ENCODE measurements at places on chromosomes 5 and 9. TPM values are rescaled to one million over a fixed set of nuclear protein-coding genes. Genes with fewer than 3 reads are reported as not detected.

GRCh38 chr9:36772449-36773403, 200.0 kb downstream of the MELK start:
- no peak overlapping the region for H3K4me3 ChIP-seq
- no peaks in the 10 kb centered on the region for H3K27me3 ChIP-seq
- no peaks in the 10 kb centered on the region for H3K36me3 ChIP-seq
- no peak overlapping the region for H3K27ac ChIP-seq
- DNase-seq: no peak

DNA sequence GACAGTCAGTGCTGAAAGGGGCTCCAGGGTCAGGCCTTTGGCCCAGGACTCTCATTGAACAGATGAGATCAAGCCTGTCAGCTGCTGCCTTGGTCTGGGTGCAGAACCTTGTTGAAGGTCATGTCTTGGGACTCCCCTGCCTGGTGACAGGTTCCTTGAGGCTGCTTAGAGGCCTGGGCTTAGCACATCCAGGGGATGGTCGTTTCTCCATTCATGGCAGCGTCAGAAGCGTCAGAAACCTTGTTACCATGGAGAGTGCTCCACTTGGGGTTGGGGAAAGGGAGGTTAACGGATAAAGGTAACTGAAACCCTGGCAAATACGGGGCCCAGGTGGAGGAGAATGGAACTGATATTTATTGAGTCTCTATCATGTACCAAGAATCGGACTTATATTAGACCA, 8.8 kb downstream of the ARPC5L start:
- peak overlapping the region; percentile 85 for H3K27ac ChIP-seq
- H3K36me3 ChIP-seq: peaks cover 11% of the 10 kb centered on the region
- H3K4me1 ChIP-seq: peaks cover 7% of the 10 kb centered on the region
- peak overlapping the region; percentile 92 for H3K4me3 ChIP-seq

DNA sequence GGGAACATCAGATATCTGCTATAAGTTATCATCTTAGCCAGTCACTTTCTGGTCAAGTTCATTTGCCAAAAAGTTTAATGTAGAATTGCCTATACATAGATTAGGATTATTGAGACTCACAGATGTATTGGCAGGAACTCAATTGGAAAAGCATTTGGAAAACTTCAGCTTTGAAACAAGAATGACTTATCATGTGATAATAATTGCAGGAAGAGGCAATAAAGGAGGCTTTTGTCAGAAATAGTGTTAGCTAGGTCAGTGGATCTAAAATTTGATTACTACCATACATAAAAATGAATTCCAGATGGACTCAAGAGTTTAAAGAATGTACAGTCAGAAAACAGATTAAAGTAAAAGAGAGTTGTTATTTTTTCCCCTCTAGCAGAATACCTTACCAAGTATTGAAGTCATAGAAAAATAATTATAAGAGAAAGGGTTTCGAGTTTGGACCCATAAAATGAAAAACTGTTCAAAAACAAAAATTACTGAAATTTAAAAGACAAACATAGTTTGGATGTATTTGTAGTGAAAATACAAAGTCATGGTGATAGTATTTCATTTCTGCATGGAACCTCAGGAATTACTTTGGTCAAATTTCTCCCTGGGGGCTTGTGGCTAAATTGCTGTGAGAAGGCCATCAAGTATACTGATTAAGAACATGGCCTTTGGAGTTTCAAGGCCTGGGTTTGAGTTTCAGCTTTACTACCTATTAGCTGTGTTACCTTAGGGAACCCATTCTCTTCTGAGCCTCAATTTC, 159.9 kb downstream of the TMEM38B start:
- no peaks in the 10 kb centered on the region for H3K4me1 ChIP-seq
- H3K27ac ChIP-seq: no peak overlapping the region
- H3K36me3 ChIP-seq: no peaks in the 10 kb centered on the region
- H3K4me3 ChIP-seq: no peak overlapping the region

DNA sequence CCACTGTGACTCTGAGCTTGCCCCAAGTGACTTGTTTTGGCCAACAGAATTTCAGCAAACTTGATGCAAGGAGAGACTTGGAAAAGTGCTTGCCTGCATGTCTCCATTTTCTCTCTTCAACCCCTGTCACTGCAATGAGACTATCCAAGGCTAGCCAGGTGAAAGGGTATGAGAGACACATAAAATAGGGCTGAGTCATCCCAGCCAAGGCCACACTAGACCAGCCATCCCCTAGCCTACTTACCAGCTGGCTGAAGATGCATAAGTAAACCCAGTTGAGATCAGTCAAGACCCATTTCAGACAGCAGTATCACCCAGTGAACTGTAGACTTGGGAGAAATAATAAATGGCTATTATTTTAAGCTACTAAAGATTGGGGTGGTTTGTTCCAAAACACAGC, 52.9 kb upstream of the VLDLR start:
- no peak overlapping the region for H3K4me3 ChIP-seq
- no peak for DNase-seq
- H3K27me3 ChIP-seq: no peaks in the 10 kb centered on the region

DNA sequence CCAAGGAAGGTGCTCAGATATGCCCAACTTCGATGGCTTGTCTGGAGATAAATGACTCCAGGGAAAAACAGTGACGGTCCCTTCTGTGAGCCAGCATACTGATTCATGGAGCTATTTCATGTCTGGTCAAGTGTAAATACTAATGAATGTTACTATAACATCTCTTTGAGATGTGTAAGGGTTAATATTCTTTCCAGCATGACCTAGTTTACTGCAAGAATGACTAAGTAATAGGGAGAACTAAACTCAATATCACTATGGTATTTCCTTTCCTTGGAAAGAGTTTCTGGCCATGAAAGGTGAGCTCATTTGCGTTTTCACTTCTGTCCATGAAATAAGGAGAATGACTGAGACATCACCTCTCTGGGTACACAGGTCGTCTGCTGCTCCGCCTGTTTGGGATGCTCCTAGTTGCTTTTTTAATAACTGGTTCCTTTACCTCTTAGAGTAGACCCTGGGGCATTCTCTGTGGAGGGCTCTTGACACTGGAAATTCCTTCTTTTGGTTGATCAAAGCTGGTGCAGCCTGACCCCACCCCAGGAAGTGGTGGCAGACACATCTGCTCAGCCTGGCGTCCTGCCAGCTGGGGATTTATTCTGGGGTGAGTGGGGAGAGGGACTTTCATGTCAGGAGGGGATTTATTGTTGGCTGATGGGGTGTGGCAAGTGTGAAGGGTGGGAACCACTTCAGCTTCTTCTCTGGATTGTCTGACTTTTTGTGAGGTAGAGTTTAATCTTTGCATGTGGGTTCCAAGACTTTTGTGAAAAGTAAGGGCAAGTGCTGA, 250.0 kb upstream of the MPDZ start:
- no peaks in the 10 kb centered on the region for H3K36me3 ChIP-seq
- no peaks in the 10 kb centered on the region for H3K27me3 ChIP-seq
- no peak overlapping the region for H3K27ac ChIP-seq
- DNase-seq: no peak

GRCh38 chr5:172748341-172748843, 22.6 kb downstream of the DUSP1 start:
- H3K4me1 ChIP-seq: peaks cover 5% of the 10 kb centered on the region
- no peaks in the 10 kb centered on the region for H3K27me3 ChIP-seq
- no peak overlapping the region for H3K4me3 ChIP-seq

GRCh38 chr5:26492906-26493459, 545.4 kb downstream of the CDH9 start:
- no peaks in the 10 kb centered on the region for H3K4me1 ChIP-seq
- H3K27ac ChIP-seq: no peak overlapping the region
- no peak for DNase-seq
- H3K4me3 ChIP-seq: no peak overlapping the region
- H3K27me3 ChIP-seq: no peaks in the 10 kb centered on the region

GRCh38 chr9:78261403-78262001, 25.6 kb downstream of the CEP78 start:
- peaks cover 12% of the 10 kb centered on the region for H3K4me1 ChIP-seq
- no peak for DNase-seq
- no peaks in the 10 kb centered on the region for H3K36me3 ChIP-seq
- H3K4me3 ChIP-seq: no peak overlapping the region
- H3K27ac ChIP-seq: no peak overlapping the region

- H3K4me1 ChIP-seq: peaks cover 41% of the 10 kb centered on the region
- peak overlapping the region; percentile 2 for H3K27ac ChIP-seq
- no peak overlapping the region for H3K4me3 ChIP-seq
- H3K27me3 ChIP-seq: no peaks in the 10 kb centered on the region
- H3K36me3 ChIP-seq: no peaks in the 10 kb centered on the region
- DNase-seq: no peak
These were observed 36.3 kb downstream of the ELL2 start for GRCh38 chr5:95925378-95925744.

- H3K27ac ChIP-seq: no peak overlapping the region
- no peaks in the 10 kb centered on the region for H3K27me3 ChIP-seq
- H3K4me3 ChIP-seq: no peak overlapping the region
These were observed 9.6 kb upstream of the AMBP start for GRCh38 chr9:114087721-114088120.

DNA sequence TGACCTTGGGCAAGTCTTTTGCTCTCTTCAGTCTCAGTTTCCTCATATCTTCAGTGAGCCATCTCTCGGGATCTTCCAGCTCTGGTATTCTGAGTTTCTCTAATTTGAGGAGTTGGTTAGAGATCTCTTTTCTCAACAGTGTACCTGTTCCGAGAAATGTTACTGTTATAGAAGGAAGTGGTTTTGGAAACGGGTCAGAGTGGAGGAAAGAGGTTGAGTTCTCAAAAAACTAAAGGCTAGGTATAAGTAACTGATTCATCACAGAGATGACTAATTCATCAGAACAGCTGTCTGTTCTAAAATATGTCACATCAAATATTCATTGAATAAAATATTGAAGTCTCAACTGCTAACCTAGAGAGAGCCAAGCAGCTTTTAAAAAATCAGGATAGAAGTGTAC, 106.6 kb downstream of the PALM2AKAP2 start:
- DNase-seq: no peak
- H3K27me3 ChIP-seq: no peaks in the 10 kb centered on the region
- no peaks in the 10 kb centered on the region for H3K4me1 ChIP-seq
- no peaks in the 10 kb centered on the region for H3K36me3 ChIP-seq

GRCh38 chr9:99075246-99075912, 29.5 kb upstream of the TGFBR1 start:
- H3K27ac ChIP-seq: no peak overlapping the region
- no peaks in the 10 kb centered on the region for H3K36me3 ChIP-seq
- no peak for DNase-seq
- H3K4me1 ChIP-seq: no peaks in the 10 kb centered on the region

- no peak overlapping the region for H3K27ac ChIP-seq
- H3K36me3 ChIP-seq: no peaks in the 10 kb centered on the region
- H3K27me3 ChIP-seq: no peaks in the 10 kb centered on the region
- no peaks in the 10 kb centered on the region for H3K4me1 ChIP-seq
- H3K4me3 ChIP-seq: no peak overlapping the region
These were observed 20.7 kb upstream of the XPA start for GRCh38 chr9:97717866-97718265.

- no peaks in the 10 kb centered on the region for H3K36me3 ChIP-seq
- H3K4me3 ChIP-seq: no peak overlapping the region
- H3K4me1 ChIP-seq: peaks cover 69% of the 10 kb centered on the region
- H3K27me3 ChIP-seq: no peaks in the 10 kb centered on the region
- H3K27ac ChIP-seq: peak overlapping the region; percentile 22
- DNase-seq: peak; percentile 45
These were observed 43.2 kb downstream of the SH3RF2 start for GRCh38 chr5:145979270-145980223.

GRCh38 chr5:150058480-150059126, 27.8 kb downstream of the CSF1R start:
- H3K36me3 ChIP-seq: no peaks in the 10 kb centered on the region
- H3K27ac ChIP-seq: no peak overlapping the region
- H3K27me3 ChIP-seq: no peaks in the 10 kb centered on the region
- no peak overlapping the region for H3K4me3 ChIP-seq
- no peaks in the 10 kb centered on the region for H3K4me1 ChIP-seq

Gene TEX10
- total RNA-seq: 4.9 TPM

Gene OBP2B
- not detected for total RNA-seq

Gene STOM
- total RNA-seq: 65.1 TPM

Gene CDKN2B-AS1
- 0.32 TPM for total RNA-seq

Gene CTSV
- 0.79 TPM for total RNA-seq

Gene GLRA1
- total RNA-seq: 0.72 TPM

Gene NUTM2G
- not detected for total RNA-seq

Gene TYRP1
- total RNA-seq: not detected

Measured in pancreas (tissue), 10 donors.